C1 segment of cervical spinal cord (tissue), 14 donors: ENCODE measurements at places on chromosomes 5 and 9.

GRCh38 chr9:96126321-96126881 lies 175.6 kb downstream of the HSD17B3 start:
- DNase-seq = no peak

DNA sequence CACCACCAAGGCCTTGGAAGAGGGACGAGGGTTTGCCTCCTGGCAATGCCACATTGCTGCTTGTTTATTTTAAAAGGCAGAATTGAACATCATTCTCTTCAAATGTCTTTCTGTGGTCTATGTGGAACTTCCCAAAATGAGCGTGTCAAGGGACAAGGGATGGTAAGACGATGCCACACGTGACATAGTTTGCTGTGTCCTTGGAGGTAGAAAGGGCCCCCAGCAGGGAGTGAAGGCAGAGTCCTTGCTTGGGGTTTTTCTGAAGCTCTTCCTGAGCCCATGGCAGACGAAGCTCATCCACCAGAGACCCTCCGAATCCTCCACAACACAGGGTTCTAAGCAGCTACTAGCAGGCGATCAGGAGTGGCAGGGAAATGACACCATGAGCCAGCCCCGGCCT lies 28.3 kb downstream of the PRRX2 start:
- no peak for DNase-seq

- DNase-seq = no peak
Observed at GRCh38 chr5:124812771-124813358, 66.4 kb upstream of the ZNF608 start.

DNA sequence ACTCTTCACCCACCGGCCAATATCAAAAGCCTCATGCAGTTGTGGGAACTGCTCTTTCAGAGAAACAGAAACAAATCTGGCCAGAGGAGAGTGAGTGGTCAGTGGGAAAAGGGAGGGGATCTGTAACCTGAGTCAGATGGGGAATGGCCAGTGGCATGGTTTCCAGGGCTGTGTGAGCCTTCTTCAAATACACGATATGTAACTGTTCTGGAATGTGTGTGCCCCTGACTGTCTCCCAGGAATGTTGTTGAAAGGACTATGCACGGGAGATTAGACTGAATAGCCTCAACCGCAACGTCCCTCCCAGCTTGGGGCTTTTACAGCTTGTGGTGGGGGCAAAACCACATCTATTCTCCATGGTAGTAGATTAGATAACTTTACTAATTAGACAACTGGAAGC lies 60.8 kb downstream of the SH3TC2 start:
- DNase-seq = no peak

GRCh38 chr9:135254176-135255032 lies 166.9 kb downstream of the OLFM1 start:
- no peak for DNase-seq

GRCh38 chr9:120886490-120886967 lies 9.5 kb upstream of the PHF19 start:
- DNase-seq = no peak

DNA sequence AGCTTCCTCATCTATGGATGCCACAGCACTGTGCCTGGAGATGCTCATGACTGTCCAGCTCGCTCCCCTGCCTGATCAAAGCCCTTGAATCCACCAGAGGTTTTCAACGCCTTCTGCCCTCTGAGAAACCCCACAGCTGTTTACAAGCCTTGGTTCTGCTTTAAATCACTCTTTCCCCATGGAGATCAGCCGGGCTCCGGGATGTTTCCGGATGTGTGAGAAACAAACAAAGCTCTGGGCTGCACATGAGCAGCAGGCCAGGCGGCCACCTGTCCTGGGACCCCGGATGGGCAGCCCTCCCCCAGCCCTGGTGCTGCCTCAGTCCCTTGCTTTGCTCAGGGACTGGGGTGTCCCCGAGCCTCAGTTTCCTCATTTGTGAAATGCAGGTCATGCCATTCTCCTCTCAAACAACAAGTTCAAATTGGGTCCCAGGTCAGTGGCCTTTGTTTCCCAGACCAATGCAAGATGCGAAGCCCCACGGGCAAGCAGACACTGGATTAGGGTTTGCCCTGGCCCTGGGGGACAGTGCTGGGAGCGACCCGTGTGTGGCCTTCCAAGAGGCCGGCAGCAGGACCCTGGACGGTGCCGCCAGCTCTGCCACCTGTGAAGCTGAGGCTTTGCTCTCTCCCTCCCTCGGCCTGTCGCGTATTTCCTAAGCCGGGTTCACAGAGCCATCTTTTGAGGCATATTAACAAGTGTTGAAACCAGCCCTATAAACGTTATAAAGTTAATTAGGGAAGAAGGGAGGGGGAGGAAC lies 42.4 kb upstream of the PHYKPL start:
- no peak for DNase-seq
